ENCODE measurements at places on chromosomes 7 and 10. TPM values are rescaled to one million over a fixed set of nuclear protein-coding genes. Genes with fewer than 3 reads are reported as not detected.

DNA sequence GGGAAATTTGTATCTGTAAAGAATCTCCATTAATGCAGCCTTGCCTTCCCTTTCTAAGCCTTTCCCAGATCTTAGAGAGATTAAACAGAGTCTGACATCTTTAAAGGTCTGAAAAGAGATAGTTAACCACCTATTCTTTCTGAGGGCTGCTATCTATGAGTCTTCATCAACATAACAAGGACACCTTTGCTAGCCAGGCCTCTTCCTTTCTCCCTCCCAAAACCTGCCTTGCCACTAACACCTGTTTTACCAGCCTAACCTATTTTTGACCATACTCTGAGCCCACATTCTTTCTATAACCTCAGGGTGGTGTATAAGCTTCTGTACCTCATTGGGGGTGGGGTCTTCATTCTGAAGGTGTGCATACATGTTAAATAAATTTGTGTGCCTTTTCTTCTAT, 217.1 kb downstream of the IPMK start:
- no peaks in the 10 kb centered on the region for H3K27me3 ChIP-seq
- no peak for DNase-seq
- peaks cover 19% of the 10 kb centered on the region for H3K4me1 ChIP-seq
- no peak overlapping the region for H3K4me3 ChIP-seq
- no peaks in the 10 kb centered on the region for H3K36me3 ChIP-seq
- H3K27ac ChIP-seq, result no peak overlapping the region

GRCh38 chr10:74640134-74640921, 186.1 kb upstream of the KAT6B start:
- peak; percentile 70 for DNase-seq
- H3K36me3 ChIP-seq, result no peaks in the 10 kb centered on the region
- H3K27ac ChIP-seq, result peak overlapping the region; percentile 87
- H3K4me1 ChIP-seq, result peaks cover 17% of the 10 kb centered on the region
- H3K4me3 ChIP-seq, result peak overlapping the region; percentile 14
- no peaks in the 10 kb centered on the region for H3K27me3 ChIP-seq

DNA sequence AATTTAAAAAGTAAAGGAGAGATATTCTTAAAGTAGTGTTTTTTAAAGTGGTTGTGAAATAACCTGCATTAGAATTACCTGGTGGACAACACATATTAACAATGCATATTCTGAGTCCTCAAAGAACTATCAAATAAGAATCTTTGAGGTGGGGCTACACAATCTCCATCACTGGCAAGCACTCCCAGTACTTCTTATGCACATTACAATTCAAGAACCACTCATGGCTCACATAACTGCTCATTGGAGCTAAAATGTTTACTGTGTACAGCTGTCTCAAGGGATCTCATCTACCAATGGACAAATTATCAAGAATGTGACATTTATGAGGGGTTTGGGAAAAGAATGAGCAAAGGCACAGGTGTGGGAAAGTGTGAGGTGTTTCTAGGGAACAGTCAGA, 692.0 kb downstream of the PHTF2 start:
- H3K36me3 ChIP-seq, result no peaks in the 10 kb centered on the region
- H3K4me1 ChIP-seq, result peaks cover 28% of the 10 kb centered on the region
- no peak for DNase-seq
- H3K27me3 ChIP-seq, result no peaks in the 10 kb centered on the region
- no peak overlapping the region for H3K4me3 ChIP-seq

DNA sequence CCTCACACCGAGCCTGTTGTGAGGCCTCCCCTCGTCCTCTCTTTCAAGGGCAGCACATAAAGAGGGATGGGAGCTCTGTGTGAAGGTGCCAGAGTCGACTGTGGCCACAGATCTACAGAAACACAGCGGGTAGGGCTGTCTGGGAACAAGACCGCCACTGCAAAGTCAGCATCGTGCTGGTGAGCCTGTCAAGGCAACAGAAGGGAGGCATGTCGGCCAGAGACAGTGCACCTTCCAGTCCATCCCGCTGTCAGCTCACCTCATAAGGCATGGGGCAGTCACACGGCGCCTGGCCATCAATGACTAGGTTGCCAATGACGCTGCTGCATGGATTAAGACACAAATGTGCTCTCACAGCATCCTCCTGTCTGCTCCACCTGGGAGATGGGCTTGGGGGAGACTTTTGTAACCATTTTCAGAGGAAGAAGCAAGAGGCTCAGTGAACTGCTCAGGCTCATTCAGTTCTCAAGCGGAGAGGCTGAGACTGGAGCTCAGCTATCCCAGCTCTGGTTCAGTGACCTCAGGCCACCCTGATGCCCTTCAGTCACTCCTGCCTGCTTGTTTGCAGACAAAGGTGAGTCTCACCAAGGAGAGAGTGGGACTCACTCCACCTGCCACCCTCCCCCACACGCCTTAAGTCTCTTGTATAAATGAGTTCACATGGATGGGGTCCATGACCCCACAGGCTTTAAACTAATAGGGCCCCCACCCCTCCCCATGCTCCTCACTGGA, 125.5 kb downstream of the SORBS1 start:
- peaks cover 5% of the 10 kb centered on the region for H3K4me1 ChIP-seq
- no peak overlapping the region for H3K4me3 ChIP-seq
- DNase-seq, result no peak
- H3K27ac ChIP-seq, result no peak overlapping the region
- H3K36me3 ChIP-seq, result no peaks in the 10 kb centered on the region
- H3K27me3 ChIP-seq, result no peaks in the 10 kb centered on the region

DNA sequence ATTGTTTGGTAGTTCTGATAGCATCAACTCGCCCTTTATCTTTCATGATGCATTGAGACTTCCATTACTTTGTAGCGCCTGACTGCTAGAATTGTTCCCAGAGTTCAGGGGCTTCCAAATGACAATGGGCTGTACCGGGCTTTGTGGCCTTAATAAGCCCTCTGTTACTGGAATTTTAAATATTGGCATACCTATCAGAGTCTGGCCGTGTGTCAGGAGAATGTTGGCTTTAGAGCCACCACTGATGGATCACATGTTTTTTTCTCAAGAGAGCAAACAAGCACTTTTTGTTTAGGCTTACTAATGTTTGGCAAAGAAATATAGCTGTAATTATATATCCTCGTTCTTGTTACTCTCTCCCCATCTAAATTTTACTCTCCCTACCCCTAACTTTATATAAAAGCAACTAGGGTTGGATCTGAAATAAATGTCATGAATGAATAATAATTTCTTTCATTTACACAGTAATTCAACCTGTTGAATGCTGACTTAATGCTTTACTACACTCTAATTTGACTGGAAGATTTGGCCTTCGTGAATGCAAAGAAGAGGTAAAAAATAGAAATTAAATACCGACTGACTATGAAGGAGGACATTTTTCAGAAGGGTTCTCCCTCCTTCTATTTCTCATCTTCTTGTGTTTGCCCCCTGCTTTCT, 396.7 kb downstream of the AUTS2 start:
- H3K4me3 ChIP-seq, result no peak overlapping the region
- H3K4me1 ChIP-seq, result no peaks in the 10 kb centered on the region
- H3K36me3 ChIP-seq, result no peaks in the 10 kb centered on the region

DNA sequence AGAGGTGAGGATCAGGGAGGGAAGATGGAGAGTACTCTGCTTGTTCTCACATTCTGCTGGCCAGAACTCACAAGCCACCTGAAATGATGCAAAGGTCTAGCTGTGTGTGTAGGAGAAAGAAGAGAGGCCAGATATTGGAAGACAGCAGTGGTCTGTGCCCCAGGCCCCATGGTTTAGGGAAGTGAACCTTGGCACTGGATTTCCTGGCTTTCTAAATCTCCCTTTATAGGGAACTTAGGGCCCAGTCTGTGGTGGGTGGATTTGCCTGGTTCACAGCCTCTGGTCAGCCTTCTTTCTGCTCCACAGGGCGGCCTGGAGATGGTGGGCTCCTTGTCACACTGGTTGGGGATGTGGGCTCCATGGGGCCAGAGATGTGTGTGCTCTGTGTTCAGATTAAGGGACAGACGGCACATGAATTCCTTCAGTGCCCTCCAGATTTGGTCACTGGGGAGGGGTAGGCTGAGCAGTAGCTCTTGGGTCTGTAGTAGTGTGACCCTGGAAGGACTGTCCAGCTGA, 9.5 kb upstream of the SH2D4B start:
- no peaks in the 10 kb centered on the region for H3K36me3 ChIP-seq
- H3K4me1 ChIP-seq, result peaks cover 5% of the 10 kb centered on the region
- no peak overlapping the region for H3K4me3 ChIP-seq
- no peak overlapping the region for H3K27ac ChIP-seq
- no peak for DNase-seq

DNA sequence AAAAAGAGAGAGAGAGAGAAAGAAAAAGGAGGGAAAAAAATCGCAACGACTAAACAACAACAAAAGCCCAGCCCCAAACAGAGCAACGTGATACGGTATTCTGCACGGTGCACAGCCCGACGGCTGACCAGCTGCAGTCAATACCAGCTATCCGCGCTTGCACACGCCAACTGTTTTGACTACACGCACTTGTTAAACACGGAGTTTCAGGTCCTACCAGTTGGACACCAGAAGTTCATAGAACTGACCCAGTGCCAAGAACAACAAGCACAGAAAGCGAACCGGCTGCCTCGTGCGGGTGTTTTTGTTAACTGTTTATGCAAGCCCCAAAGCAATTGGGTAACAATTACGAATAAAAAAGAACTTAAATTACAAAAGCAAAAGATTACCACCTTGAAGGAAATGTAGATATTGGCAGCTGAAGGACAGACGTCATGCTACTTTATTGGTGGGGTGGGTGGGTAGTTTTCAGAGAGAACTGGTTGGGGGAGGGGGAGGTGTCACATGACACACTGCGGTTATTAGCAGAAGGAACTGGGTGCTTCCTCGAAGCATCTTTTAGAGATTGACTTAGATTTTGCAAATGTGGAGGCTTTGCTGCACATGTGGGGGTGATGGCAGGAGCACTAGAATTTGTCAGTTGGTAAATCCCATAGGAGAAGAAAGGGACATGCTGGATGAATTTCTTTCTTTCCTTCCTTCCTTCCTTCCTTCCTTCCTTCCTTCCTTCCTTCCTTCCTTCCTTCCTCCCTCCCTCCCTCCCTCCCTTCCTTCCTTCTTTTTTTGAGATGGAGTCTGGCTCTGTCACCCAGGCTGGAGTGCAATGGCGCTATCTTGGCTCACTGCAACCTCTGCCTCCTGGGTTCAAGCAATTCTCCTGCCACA, 110.6 kb upstream of the EFCAB10 start:
- no peaks in the 10 kb centered on the region for H3K36me3 ChIP-seq
- no peak overlapping the region for H3K27ac ChIP-seq
- H3K27me3 ChIP-seq, result peaks cover 15% of the 10 kb centered on the region

DNA sequence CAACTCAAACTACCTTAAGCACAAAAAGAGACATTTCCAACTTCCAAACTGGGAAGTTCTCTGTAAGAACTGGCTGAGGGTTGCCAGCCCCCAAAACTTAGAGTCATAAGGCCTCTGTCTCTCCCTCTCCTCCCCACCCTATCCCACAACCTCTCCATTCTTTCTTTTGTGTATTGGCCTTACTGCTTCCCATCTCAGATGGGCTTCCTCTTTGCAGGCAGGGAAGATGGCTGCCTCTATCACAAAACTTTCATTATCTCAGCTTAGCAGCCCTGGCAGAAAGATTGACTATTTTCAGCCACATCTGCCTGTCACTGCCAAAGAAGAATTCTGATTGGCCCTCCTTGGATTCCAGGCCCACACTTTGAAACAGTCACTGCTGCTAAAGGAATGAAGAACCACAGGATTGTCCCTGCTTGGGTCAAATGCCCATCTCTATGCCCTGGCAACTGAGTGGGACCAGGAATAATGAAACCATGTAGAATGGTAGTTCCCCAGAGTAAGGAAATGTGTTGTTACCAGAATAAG, 58.0 kb upstream of the PRKAR2B start:
- H3K36me3 ChIP-seq, result no peaks in the 10 kb centered on the region
- no peak overlapping the region for H3K27ac ChIP-seq
- no peaks in the 10 kb centered on the region for H3K27me3 ChIP-seq
- no peaks in the 10 kb centered on the region for H3K4me1 ChIP-seq
- no peak overlapping the region for H3K4me3 ChIP-seq

DNA sequence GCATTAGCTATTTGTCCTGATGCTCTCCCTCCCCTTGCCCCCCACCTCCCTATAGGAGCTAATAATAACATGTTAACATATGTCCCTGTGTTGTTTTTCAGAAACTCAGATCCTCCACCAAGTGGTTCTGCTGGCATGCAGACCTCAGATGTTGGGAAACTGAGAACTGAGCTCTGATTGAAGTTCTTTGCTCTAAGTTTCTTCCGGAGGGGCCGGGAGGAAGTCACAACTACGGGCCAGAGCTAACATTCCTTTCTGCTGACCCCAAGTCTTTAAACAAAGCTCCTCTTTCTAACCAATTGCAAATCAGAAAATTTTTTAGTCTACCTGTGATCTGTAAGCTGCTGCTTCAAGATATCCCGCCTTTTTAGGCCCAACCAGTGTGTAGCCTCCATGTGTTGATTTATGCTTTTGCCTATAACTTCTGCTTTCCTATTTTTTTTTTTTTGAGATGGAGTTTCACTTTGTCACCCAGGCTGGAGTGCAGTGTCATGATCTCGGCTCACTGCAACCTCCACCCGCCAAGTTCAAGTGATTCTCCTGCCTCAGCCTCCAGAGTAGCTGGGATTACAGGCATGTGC, 66.6 kb downstream of the LYZL1 start:
- H3K27me3 ChIP-seq, result no peaks in the 10 kb centered on the region
- H3K4me1 ChIP-seq, result peaks cover 4% of the 10 kb centered on the region
- no peak for DNase-seq
- no peaks in the 10 kb centered on the region for H3K36me3 ChIP-seq
- H3K4me3 ChIP-seq, result no peak overlapping the region
- H3K27ac ChIP-seq, result no peak overlapping the region

DNA sequence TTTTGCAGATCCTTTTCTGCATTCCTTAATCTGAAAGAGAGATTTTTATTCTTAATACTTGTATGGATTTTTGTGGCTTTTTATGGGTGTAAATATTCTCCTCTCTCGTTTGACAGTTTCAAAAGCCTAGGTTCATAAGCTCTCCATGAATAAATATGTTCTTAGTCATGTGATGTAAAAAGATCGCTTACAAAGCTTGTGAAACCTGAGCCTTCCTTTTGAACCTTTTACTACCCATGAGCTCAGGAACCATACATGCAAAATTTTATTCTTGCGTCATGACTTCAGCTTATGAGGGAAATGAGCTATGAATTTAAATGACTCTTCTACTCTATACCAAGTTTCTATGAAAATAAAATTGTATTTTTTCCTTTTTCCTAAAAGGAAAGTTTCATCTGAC, 98.7 kb downstream of the POLL start:
- DNase-seq, result no peak
- H3K4me3 ChIP-seq, result no peak overlapping the region
- no peaks in the 10 kb centered on the region for H3K36me3 ChIP-seq
- H3K4me1 ChIP-seq, result peaks cover 49% of the 10 kb centered on the region
- no peak overlapping the region for H3K27ac ChIP-seq
- H3K27me3 ChIP-seq, result peaks cover 8% of the 10 kb centered on the region

- no peaks in the 10 kb centered on the region for H3K36me3 ChIP-seq
- no peak overlapping the region for H3K4me3 ChIP-seq
- peaks cover 30% of the 10 kb centered on the region for H3K4me1 ChIP-seq
- DNase-seq, result peak; percentile 83
These were observed 193.7 kb upstream of the CSTF2T start for GRCh38 chr10:51892965-51893658.

The GIMAP7 gene
- not detected for total RNA-seq

The HIPK2 gene
- 14.2 TPM for total RNA-seq

The BTBD16 gene
- total RNA-seq, result not detected

The PNPLA8 gene
- 33.4 TPM for total RNA-seq

The PRSS37 gene
- not detected for total RNA-seq

The STAG3 gene
- 1.2 TPM for total RNA-seq

The ELOVL3 gene
- not detected for total RNA-seq

The TAS2R4 gene
- 2.2 TPM for total RNA-seq

All from neural progenitor cell (in vitro differentiated cells).